ENCODE measurements at places on chromosomes 2 and 18.

DNA sequence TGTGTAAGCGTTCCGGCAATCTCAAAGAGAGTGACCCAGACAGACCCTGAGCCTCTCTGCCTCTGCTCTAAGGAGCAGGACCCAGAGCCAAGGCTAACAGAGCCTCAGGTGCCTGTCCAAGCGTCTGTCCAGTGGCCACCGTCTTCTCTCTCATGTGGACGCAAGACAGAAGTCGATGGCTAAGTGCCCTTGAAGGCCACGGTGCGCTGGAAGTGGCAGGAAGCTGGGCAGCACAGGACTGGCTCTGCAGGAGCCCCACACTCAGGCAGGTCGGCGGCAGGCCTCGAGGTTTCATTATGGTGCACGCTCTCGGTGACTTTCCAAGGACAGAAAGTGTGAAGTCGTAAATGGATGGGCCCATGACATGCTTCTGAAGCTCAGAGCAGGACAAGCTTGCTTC is 49.1 kb downstream of the HDAC4 start:
- DNase-seq, result no peak

GRCh38 chr2:9693646-9694045 is 62.8 kb upstream of the YWHAQ start:
- no peak for DNase-seq

DNA sequence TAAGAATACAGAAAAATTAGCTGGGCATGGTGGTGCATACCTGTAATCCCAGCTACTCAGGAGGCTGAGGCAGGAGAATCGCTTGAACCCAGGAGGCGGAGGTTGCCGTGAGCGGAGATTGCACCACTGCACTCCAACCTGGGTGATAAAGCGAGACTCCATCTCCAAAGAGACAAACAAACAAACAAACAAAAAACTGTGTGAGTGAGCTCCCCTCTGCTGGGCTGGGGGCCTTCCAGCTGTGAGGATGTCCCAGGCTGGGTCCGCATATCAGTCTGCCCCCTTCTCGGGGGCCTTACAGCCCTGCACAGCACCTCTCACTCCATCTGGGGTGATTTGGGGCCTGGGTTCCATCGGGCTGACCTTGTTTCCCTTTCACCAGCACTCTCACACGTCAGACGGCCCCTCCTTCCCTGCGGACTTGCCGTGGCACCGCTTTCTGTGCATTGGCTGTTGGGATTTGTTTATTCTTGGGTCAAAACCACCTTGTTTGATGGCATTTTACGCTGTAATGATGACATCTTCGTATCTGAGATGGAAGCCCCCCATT is 2.8 kb upstream of the KLHL30 start:
- no peak for DNase-seq

DNA sequence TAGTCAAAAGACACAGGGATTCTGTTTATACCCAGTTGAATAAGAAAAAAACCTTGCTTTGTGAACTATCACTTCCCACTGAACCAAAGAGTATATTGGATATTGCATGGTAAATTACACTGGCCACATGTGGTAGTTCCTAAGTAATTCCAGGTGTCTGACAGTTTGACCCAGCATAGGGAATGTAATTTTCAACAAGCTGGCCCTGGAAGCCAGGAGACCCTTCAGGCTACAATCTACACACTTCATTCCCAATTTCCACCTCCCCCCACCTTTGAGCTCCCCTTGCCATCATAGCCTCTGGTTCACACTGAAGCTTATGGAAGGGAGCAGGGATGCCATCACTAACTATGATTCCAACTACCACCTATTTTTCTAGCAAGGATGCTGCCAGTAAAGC is 2.8 kb downstream of the FRZB start:
- no peak for DNase-seq

GRCh38 chr2:44777537-44777936 is 164.0 kb upstream of the SIX3 start:
- no peak for DNase-seq

DNA sequence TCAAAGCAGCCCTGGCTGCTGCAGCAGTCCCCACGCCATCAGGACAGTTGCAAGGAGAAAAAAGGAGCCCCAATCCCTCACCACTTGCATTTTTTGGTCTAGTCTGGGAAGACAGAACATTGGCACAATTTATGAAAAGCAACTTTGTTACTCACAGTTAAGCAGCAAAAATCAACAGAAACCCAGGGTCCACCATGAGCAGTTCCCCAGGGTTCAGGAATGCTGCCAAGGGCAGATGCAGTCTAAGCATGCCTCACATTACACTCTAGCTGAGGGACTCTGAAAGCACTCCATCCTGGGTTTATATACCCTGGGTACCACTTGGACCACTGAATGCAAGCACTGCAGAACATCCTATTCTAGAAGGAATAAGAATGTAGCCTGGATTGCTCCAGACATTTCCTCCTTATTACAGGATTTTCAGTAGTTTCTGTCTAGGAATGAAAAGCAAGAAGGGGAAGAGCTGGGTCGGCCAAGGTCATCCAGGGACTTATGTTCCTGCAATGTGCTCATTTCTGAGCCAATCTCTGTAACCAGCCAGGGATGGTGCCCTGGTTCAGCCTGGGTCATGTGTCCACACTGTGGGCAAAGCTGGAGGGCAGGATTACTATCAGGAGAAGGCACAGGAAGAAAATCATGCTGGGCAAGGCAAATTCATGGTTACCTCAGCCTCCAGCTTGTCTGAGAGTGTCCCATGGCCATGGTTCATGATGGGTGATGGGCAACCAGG is 19.5 kb upstream of the TMEM163 start:
- DNase-seq, result peak; percentile 11
